ENCODE measurements at places on chromosomes 2 and 18.

- no peak for DNase-seq
Measured at GRCh38 chr18:57175532-57175931, 28.6 kb downstream of the BOD1L2 start.

DNA sequence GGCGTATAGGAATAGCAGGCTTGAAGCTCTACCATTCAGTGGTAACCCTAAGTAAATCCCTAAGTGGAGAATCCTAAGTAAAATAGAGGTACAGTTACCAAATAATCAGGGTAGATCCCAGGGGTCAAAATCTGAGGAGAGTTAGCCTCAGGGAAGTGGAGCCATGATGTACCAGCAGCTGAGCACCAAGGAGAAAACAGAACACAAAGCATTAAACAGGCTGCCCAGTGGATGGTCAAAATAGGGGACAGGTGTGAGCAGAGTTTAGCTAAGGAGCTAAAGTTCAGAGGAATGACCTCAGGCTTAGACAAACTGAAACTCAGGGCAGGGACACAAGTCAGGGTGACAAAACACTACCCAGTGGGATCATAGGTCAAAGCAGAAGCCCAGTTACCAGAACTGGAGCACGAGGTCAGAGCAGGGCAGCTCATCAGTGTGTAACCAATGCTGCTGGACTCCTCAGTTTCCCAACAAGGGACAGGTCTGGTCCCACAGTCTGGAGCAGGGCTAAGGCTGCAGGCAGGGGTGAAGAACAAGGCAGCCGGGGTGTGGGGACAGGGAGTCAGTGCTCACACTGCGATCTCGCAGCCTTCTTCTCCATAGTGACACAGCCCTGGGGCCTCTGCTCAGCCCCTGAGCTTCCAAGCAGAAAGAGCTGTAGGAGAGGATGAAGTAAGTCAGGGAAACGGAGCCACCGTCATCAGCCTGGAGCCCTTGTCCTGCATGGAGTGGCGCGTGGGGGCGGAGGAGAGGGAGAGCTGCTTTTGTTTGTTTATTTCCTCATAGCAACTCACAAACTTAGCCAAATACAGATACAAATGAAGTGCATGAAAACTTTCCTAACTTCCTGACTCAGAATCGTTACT, 264.0 kb downstream of the MREG start:
- DNase-seq = no peak

DNA sequence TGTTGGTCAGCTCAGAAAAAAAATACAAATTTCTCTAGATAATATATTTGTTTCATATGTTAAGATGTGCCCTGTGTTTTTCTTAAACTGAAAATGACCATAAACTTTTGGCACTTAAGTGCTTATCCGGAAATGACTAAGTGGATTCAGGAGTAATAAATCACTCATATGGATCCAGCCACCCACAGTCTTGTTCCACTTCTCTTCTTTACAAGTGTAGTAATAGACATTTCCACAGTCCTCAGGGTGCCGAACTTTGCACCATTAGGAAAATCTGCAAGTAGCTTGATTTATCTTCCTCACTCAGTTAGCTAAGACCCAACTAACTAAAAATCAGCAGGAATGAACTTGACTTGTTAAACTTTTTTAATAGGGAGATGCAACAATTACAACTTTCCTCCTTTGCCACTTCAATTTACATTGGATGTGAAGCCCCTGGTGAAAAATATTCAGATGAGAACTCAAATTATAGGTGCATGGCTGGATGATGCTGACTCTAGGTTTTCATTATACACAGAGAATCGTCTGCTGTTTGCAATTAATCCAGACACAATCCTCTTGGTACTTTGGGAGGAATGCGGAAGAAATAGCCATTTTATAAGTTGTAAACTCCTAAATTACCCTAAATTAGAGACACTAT, 322.5 kb downstream of the ARHGAP15 start:
- no peak for DNase-seq

DNA sequence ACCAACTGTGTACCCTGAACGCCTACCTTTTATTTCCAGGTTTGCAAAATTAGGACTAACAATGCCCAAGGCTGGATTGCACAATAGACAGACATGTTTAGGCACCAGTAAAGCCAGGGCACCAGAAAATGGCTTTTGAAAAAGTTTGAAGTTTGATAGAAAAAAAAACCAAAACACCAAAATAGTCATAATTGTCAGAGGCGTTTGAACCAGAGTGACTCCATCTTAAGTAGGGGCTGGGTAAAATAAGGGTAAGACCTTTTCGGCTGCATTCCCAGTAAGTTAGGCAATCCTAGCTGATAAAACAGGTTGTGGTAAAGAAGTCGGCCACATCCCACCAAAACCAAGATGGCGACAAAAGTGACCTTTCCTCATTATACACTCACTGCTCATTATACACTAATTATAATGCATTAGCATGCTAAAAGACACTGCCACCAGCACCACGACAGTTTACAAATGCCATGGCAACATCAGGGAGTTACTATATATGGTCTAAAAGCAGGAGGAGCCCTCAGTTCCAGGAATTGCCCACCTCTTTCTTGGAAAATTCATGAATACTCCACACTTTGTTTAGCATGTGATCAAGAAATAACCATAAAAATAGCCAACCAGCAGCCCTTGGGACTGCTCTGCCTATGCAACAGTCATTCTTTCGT, 105.1 kb upstream of the MSH2 start:
- no peak for DNase-seq

DNA sequence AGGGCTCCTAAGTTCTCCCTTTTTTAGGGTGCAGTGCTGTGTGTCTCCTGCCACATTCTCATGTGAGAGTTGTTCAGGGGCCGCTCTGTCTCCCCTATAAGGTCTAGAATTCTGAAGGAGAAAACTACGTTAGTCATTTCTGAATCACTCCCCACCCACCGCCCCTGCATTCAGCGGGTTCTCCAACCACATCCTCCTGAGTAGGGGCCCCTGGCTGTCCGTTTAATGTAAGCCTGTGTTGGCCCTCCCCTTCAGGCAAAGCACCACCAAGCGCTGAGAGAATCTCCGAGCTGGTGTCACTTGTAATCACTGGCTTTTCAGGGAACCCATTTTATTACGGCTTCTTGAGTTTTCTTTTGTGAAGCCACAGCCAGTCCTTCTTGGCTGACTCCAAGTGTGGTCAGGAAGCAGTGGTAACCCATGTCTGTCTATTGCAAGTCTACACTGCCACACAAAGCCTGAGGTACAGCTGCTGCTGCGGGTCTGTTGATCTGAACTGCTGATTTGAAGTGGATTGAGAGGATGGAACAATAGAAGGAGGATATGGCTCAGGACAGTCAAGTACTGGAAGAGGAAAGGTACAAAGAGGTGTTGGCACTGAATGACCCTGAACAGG, 16.9 kb downstream of the LCT start:
- no peak for DNase-seq

GRCh38 chr18:58349650-58350049, 279.2 kb downstream of the ALPK2 start:
- DNase-seq = no peak

DNA sequence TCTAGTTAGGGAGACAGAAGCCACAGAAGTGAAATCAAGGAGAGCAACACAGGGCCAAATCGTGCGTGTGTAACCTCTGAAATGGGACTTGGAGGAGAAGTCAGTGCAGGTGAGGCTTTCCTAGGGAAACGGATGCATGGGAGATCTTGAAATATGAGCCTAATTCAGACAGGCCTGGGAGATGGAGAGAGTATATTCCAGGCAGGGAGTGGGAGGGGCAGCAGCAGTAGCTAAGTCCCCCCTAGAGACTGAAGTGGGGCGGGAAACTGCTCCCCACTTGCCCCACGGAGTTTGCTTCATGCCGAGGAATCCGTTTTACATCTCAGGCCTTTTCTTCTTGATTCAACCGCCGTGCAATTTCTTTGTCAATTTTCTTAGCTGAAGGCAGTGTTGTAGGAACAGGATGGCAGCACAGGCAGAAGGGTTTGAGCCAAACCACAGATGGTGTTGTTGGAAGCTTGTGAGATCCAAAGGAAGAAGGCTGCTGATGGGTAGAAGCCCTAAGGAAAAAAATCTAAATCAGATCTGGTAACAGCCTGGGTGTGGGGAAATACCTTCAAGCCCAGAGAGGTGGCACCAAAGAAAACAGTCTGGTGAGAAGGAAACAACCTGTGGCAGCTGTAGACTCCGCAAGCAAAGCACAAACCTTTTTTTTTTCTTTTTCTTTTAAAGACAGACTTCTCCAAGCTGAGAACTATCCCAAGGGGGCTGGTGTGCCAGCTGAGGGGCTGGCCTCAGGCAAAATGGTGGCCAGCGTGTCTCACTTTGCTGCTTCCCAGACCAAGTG, 40.2 kb downstream of the EPAS1 start:
- no peak for DNase-seq

DNA sequence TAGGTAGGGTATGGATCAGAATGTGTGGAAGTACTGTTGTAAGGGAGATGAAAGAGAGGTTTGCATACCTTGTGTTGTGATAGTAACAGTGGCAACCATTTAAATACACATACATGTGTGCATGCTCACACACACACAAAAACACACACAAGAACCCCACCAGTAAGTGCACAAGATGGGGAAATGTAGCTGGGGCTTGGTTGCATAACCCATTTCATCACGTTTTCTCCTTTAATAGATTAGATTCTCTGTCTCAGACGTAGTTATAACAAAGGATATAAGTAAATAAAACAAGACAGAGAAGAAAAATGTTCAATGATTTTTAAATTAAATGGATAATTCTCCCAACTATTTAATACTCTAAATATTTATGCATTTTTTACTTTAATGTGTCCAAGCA, 13.4 kb downstream of the ARHGAP15 start:
- DNase-seq = no peak

DNA sequence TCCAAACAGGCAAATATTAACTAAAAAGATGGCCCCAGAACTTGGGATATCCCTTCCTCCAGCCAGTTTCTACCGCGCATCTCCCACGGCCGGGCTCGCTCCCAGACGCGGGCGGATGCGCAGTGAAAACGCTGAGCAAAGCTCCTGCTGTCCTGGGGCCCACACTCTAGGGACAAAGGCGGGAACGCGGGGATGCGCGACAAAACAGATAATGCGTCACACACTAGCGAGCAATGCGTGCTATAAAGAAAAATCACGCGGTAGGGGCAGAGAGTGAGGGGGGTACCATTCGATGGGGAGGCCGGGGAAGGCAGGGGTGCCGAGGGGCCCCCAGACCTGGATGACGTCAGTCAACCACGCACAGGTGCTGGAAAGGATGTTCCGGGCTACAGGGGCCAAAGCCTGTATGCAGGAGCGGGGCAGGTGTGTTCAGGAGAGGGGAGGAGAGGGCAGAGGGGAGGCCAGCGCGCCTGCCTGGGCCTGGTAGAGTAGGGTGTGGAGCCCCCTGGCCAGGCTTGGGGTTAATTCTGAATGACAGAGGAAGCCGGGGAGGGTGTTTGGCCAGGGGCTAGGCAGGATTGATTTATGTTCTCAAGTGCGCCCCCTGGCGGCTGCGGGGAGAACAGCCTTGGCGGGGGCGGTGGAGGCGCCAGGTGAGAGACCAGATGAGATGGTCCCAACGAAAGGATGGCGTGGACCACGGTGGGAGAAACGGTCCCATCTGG, 14.9 kb upstream of the ITM2C start:
- DNase-seq = no peak

GRCh38 chr2:69888451-69888850, 5.3 kb upstream of the SNRNP27 start:
- no peak for DNase-seq

GRCh38 chr2:121650315-121650930, 1.2 kb upstream of the CLASP1 start:
- no peak for DNase-seq

DNA sequence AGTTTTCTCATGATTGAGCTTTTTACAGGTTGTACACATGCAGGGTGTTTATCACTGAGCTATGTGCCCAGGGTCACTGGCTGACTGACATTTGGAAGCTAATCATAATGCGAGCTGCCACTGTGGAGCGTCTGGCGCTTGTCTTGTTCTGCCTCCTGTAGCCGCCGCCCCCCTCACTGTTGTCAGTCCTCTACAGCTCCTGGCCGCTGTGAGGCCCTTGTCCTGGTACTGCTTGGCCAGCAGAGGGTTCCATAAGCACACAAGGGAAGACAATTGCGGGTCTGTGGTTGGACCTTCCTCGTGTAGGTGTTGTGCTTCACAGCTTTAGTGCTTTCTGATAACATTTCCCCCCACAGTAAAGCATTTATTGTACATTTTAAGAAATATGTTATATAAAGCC, 105.6 kb upstream of the LDLRAD4 start:
- no peak for DNase-seq

DNA sequence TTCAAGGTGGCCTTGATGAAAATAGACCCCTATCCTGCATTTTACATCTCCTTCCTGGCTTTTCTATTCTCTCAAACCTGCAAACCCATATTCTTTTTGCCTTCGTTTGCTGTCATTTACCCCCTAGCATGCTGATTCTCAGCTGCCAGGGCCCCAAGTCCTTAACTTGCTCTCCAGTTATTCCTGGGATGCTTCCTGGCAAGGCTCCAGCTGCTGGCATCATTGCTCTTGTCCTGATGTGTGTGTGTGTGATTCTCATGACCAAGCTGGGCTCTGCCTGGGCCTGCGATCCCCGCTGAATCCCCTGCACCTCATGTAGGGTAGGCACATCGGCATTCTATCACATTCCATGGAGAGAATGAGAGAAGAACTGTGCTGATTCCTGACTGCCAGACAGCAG, 11.9 kb downstream of the NPAS2 start:
- peak; percentile 35 for DNase-seq

- DNase-seq = no peak
Measured at GRCh38 chr2:54538537-54538936, 82.4 kb downstream of the SPTBN1 start.

GRCh38 chr18:48944634-48945033, 6.1 kb downstream of the SMAD7 start:
- no peak for DNase-seq

DNA sequence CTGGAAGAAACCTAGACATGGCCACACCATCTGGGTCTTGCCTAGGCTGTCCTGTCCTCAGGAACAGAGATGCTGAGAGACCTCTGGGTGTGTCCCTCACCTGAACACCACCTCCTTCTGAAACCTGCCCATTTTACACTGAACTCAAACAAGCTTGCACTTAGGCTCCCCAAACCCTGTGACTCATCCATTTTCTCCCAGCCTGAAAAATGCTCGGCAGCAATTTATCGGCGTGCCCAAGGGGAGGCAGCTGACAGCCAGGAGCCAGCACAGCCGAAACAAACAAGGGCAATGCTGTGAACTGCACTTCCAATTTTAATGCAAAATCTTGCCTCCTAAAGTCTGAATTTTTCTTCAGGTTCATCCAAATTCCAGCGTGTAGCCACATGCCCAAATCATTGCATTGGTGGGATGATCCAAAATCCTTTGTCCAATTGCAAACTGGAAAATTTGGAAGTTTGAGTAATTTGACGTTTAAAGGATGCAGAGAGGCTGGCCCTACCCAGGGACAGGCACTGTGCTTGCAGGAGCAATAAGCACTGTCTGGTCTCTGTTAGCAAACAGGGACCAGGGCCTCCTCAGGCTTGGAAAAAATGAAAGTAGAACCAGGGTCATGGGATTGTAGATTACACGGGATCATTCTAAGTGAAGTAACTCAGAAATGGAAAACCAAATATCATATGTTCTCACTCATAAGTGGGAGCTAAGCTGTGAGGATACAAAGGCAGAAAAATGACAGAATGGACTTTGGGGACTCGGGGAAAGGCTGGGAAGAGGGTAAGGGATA, 67.7 kb downstream of the GALNT14 start:
- no peak for DNase-seq

Measured in NCI-H1105 treated with DMSO at 0.1 percent for 48 hours (cell line).